ENCODE measurements at places on chromosomes 16 and 17. TPM values are rescaled to one million over a fixed set of nuclear protein-coding genes. Genes with fewer than 3 reads are reported as not detected.

DNA sequence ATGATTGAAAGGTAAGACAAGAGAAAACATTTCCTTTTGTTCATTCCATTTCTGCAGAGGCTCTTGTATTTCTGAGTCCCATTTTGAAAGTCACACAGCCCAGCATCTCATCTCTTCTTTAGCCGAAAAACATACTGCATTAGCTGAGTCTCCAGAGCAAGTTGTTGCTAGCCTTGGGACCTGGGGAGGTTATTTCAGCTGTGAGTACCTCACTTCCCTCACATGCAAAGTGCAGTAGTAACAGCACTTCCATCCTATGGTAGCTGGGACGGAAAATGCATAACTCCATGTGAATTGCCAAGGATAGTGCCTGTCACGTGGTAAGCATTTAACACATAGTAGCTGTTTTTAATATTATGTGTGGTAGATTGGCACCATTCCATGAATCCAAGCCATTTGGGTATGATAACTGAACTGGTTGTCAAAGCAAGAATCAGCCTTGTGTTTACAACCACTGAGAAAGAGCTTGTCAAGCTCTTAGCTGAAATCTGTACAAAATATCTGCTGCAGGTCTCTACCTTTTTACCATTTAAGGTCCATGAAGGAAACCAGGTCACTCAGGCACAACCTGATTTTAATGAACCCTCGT is 345.7 kb downstream of the CDH13 start:
- H3K27me3 ChIP-seq, result no peaks in the 10 kb centered on the region
- DNase-seq, result no peak
- no peaks in the 10 kb centered on the region for H3K4me1 ChIP-seq
- no peaks in the 10 kb centered on the region for H3K36me3 ChIP-seq
- H3K27ac ChIP-seq, result no peak overlapping the region

GRCh38 chr17:45334701-45335677 is 18.2 kb upstream of the MAP3K14 start:
- no peaks in the 10 kb centered on the region for H3K36me3 ChIP-seq
- no peak for DNase-seq
- H3K4me3 ChIP-seq, result no peak overlapping the region

GRCh38 chr16:79328402-79329165 is 272.0 kb downstream of the MAF start:
- H3K4me3 ChIP-seq, result no peak overlapping the region
- peaks cover 17% of the 10 kb centered on the region for H3K4me1 ChIP-seq
- no peaks in the 10 kb centered on the region for H3K36me3 ChIP-seq
- no peak overlapping the region for H3K27ac ChIP-seq
- DNase-seq, result no peak
- peaks cover 2% of the 10 kb centered on the region for H3K27me3 ChIP-seq

DNA sequence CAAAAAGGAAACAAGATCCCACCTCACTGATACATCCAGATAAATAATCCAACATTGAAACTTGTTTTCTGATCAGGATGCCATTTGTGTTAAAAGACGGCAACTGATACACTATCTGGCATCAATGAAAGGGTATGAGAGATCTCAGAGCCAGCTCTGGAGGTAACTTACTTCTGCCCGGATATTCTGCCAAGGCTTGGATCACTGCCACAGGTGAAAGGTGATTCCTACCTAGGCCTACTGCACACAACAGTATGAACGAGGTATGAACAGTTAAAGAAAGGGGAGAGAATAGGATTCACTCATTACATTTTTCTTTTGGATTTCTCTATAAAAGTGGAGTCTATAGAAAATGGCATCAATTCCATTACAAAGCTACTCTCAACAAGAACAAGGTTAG is 136.1 kb downstream of the HS3ST3A1 start:
- no peak for DNase-seq
- no peak overlapping the region for H3K27ac ChIP-seq
- no peaks in the 10 kb centered on the region for H3K27me3 ChIP-seq
- H3K36me3 ChIP-seq, result no peaks in the 10 kb centered on the region
- H3K4me1 ChIP-seq, result no peaks in the 10 kb centered on the region

GRCh38 chr16:17275076-17276009 is 195.4 kb downstream of the XYLT1 start:
- H3K27ac ChIP-seq, result peak overlapping the region; percentile 88
- H3K4me3 ChIP-seq, result no peak overlapping the region
- no peaks in the 10 kb centered on the region for H3K27me3 ChIP-seq
- peak; percentile 76 for DNase-seq
- no peaks in the 10 kb centered on the region for H3K36me3 ChIP-seq

DNA sequence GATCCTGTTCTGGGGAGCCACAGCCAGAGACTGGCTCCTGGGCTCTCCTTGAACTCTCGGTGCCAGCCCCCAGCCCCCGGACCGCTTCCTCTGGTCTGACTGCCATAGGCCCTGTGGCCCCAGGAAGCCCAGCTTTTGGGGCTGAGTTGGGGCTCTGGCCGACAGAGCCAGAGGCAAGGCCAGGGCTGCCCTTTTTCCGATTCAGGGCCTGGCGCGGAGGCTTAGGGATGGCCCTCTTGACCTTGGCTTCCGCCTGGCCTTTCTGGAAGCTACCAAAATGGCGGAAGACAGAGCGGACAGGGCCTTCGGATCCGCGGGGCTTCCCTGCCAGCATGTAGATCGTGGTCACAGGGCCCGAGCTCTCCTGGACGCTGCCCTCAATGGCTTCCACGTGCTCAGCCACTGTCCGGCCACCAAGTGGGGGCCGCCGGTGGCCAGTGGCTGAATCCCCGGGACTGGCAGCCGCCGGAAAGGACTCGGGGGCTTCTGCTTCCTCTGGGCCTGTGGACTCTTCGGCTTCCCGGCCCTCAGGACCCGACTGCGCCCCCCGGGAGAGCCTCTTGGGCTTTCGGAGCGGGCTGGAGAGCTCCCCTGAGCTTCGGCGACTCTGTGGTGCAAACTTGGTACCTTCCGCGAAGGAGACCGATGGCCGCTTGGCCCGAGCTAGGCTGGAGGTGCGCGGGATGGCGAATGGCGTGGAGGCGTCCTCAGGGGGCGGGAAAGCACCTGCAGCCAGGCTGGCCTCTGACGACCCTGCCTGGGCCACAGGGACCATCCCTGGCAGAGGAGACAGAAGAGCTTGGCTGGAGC is 6.4 kb upstream of the SLC43A2 start:
- H3K27ac ChIP-seq, result no peak overlapping the region
- no peak for DNase-seq
- H3K4me3 ChIP-seq, result no peak overlapping the region
- no peaks in the 10 kb centered on the region for H3K27me3 ChIP-seq
- peaks cover 2% of the 10 kb centered on the region for H3K4me1 ChIP-seq

- H3K4me1 ChIP-seq, result no peaks in the 10 kb centered on the region
- no peak for DNase-seq
- no peaks in the 10 kb centered on the region for H3K27me3 ChIP-seq
- no peak overlapping the region for H3K4me3 ChIP-seq
These were observed 24.8 kb upstream of the ENGASE start for GRCh38 chr17:79049821-79050220.

The MT1H gene
- not detected for total RNA-seq

The HASPIN gene
- total RNA-seq, result 9.5 TPM

The LHX1 gene
- total RNA-seq, result not detected

Measured in Caco-2 (cell line).